ENCODE measurements at places on chromosomes 4 and X. TPM values are rescaled to one million over a fixed set of nuclear protein-coding genes. Genes with fewer than 3 reads are reported as not detected.

GRCh38 chrX:77528034-77528433 lies 80.8 kb downstream of the FGF16 start:
- H3K4me3 ChIP-seq = no peak overlapping the region
- no peak overlapping the region for H3K27ac ChIP-seq
- DNase-seq = no peak

DNA sequence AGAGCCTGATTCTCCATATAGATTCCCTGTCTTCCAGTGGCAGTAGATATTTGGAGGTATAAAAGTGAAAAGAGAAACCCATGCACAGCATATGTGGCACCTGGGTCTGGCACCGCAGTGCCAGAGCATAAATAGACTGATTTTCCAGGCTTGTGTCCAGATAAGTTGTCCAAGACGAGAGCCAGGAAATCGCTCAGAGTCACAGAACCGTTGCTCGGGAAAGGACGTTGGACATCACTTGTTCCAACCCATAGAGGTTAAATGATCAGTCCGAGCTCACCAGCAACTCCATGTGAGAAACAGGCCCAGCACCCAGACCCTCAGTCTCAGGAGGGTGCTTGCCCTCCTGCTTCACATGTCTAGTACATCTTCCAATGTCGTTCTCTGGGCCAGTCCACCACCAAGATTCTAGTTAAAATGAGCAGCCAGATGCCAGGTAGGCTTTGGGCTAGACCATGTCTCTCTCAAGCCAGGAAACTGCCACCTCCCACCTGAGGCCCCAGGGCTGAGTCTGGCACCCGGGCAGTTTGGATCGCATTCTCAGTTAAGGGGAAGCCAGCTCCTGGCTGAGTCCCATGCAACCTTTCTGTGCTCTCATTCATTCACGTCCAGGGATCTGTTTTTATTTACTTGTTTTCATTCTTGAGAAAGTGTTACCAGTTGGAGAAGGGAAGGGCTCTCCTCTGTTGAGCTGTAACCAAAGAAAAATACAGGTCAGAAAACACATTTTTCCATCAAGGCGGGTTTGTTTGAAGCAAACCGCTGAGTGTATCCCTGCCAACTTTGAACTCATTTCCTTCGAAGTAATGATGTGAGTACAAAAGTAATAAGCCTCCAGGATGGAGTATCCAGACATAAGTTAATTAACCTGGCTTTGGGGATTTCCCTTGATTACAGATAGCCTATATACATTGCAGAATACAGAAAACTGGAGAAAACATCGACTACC lies 91.7 kb downstream of the PHOX2B start:
- peaks cover 77% of the 10 kb centered on the region for H3K4me1 ChIP-seq
- no peak for DNase-seq
- H3K4me3 ChIP-seq = no peak overlapping the region
- H3K27ac ChIP-seq = peak overlapping the region; percentile 22

DNA sequence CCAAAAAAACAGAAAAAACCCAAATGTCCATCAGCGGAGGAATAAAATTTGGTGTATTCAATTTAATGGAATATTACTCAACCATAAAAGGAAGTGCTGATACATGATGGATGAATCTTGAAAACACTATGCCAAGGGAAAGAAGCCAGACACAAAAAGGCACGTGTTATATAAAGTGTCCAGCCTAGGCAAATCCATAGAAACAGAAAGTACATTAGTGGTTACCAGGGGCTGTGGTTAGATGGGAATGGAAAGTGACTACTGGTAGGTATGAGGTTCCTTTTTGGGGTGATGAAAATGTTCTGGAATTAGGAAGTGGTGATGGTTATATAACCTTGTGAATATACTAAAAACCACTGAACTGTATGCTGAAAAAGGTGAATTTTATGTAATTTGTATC lies 3.5 kb upstream of the CDKL2 start:
- no peak overlapping the region for H3K27ac ChIP-seq
- peaks cover 56% of the 10 kb centered on the region for H3K4me1 ChIP-seq
- no peak overlapping the region for H3K4me3 ChIP-seq
- H3K27me3 ChIP-seq = no peaks in the 10 kb centered on the region
- H3K36me3 ChIP-seq = no peaks in the 10 kb centered on the region

DNA sequence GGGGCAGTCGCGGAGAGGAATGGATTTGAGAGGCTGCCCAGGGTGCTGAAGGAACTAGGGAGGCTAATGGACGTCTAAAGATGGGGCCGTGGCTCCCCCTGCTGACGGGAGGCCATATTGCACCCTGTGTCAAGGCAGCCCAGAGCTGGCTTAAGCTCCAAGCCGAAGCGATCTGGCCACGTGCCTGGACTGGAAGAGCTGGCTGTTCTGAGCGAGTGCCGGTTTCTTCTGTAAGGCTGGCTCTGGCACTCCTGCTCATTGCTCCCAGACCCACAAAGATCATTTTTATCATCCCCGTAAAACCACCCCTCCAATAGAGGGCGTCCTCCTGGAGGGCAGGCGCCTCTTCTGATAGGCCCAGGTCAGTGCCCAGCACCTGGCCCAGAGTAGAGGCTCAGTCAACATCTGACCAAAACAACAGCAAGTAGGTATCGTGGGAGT lies 5.6 kb downstream of the PNCK start:
- peaks cover 13% of the 10 kb centered on the region for H3K27me3 ChIP-seq
- no peaks in the 10 kb centered on the region for H3K36me3 ChIP-seq
- peak; percentile 23 for DNase-seq

GRCh38 chr4:87957061-87957460 lies 18.5 kb upstream of the SPP1 start:
- no peak for DNase-seq
- peaks cover 4% of the 10 kb centered on the region for H3K27me3 ChIP-seq
- H3K36me3 ChIP-seq = no peaks in the 10 kb centered on the region
- H3K27ac ChIP-seq = no peak overlapping the region
- H3K4me1 ChIP-seq = peaks cover 4% of the 10 kb centered on the region

GRCh38 chrX:64195862-64196261 lies 9.6 kb downstream of the AMER1 start:
- no peak overlapping the region for H3K27ac ChIP-seq
- peaks cover 10% of the 10 kb centered on the region for H3K36me3 ChIP-seq
- H3K4me3 ChIP-seq = no peak overlapping the region
- H3K4me1 ChIP-seq = peaks cover 7% of the 10 kb centered on the region
- H3K27me3 ChIP-seq = no peaks in the 10 kb centered on the region

GRCh38 chrX:134691453-134691852 lies 33.2 kb upstream of the PLAC1 start:
- no peak overlapping the region for H3K4me3 ChIP-seq
- DNase-seq = no peak
- peaks cover 73% of the 10 kb centered on the region for H3K4me1 ChIP-seq
- H3K27me3 ChIP-seq = no peaks in the 10 kb centered on the region

The HTR2C gene
- not detected for total RNA-seq

All from HFFc6 (cell line).